ENCODE measurements at places on chromosomes 13 and 19. TPM values are rescaled to one million over a fixed set of nuclear protein-coding genes. Genes with fewer than 3 reads are reported as not detected.

The ERICH4 gene
- total RNA-seq = not detected

The ZNF317 gene
- total RNA-seq = 41.2 TPM

The KLF1 gene
- not detected for total RNA-seq

The OR7C1 gene
- total RNA-seq = not detected

The EDNRB gene
- not detected for total RNA-seq

The PRRG2 gene
- total RNA-seq = 17.0 TPM

GRCh38 chr13:99938635-99939034 lies 32.9 kb downstream of the ZIC5 start:
- no peak for DNase-seq

- DNase-seq = no peak
Observed at GRCh38 chr13:114019367-114019766, 45.5 kb upstream of the C13orf46 start.

DNA sequence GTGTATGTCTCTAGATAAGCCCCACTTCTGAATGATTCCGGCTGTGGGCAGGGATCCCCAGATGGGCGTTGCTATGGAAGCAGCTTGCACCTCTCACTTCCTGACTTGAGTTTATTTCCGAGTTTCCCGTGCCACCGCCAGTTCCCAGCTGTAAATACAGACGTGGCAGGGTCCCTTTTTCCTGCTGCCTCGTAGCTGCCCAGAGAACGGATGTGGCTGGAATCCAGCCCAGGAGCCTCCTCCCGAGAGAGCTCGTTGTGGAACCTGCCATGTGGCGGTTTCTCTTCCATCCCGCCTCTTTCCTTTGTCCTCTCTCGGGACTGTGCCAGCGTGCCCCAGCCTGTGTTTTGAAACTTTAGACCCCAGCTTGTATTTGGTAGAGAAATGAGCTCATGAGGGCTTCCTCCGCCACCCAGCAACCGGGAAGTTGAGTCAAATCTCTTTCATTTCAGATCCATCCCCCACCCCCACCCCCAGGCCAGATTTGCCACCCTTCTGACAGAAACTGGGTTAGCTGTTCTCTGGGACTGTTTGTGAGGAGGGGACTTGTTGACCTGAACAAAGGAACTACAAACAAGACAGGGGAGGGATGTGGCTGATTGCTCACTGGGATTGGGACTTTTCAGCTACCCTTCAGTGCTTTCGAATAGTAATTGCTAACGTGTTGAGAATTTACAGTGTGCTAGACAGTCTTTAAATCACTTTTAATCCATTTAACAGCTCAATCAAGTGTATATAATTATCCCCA lies 96.6 kb downstream of the SIPA1L3 start:
- peak; percentile 94 for DNase-seq

- DNase-seq = no peak
Observed at GRCh38 chr13:22451327-22451741, 729.4 kb upstream of the SGCG start.

DNA sequence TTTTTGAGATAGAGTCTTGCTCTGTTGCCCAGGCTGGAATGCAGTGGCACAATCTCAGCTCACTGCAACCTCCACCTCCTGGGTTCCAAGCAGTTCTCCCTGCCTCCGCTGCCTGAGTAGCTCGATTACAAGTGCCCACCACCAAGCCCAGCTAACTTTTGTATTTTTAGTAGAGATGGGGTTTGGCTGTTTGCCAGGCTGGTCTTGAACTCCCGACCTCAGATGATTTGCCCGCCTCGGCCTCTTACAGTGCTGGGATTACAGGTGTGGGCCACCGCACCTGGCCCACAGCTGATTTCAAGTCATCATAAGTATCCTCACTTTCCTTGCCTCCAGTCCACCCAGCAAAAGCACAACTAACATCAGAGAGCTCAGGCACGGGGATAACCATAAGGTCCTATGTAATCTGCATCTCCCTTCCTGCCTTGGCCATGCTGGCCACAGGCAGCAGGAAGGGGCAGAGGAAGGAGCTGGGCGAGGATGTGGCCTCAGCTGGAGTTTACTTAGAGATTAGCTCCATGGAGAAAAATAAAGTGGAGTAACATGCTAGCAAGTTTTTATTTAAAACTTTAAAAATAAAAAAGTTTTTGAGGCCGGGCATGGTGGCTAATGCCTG lies 22.9 kb upstream of the ADGRE1 start:
- DNase-seq = no peak

GRCh38 chr19:1080360-1081161 lies 13.6 kb downstream of the ARHGAP45 start:
- DNase-seq = no peak

GRCh38 chr13:114151031-114151430 lies 18.6 kb upstream of the RASA3 start:
- no peak for DNase-seq

DNA sequence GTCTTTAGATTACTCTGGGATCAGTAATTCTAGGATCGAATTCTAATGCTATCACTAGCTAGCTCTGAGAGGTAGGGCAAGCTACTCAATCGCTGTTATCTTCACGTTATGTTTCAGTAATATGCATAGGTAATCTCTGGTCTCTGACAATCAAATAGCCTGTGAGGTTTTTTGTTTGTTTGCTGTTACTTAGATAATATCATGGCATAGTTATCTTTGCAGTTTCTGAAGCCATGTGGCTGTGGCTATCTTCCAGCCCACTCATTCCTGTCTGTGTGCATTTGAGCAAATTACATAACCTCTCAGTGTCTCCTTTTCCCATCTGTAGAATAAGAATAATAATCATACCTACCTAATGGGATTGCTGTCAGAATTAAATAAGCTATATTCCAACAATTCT lies 330.2 kb downstream of the PCDH9 start:
- DNase-seq = no peak

DNA sequence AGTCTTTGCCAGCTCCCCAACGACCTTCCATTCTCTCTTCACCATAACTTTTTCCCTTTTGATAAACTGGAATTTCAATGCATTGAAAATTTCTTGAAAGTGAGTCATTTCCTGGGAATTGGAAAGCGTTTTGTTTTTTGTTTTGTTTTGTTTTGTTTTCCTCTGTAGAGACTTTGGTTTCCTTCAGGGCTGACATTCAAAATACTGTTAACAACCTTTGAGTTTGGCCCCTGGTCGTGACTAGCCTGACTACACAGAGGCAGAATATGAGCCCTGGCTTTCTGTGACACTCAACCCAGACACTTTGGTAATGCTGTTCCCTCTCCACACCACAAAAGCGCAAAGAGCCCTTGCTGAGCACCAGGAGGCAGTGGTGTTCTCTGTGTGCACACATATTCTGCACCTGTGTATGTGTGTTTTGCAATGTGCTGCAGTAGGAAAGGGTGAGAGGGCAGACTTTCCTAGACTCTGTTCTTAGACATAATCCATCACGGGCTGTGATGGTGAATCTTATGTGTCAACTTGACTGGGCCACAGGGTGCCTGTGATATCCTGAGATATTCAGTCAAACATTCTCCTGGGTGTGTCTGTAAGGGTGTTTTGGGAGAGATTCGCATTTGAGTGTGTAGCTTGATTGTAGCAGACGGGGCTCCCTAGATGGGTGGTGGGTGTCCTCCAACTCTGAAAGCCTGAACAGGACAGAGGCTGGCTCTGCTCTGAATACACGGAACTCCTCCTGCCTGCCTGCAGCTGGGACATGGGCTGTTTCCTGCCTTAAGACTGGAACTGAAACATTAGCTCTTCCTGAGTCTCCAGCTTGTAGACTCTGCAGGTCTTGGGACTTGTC lies 29.5 kb upstream of the ANKRD10 start:
- peak; percentile 70 for DNase-seq
